ENCODE measurements at places on chromosomes 5 and 9.

GRCh38 chr5:93721071-93721470 is 20.3 kb downstream of the POU5F2 start:
- DNase-seq: no peak

- DNase-seq: no peak
These were observed 25.0 kb upstream of the PALM2AKAP2 start for GRCh38 chr9:109755040-109755439.

DNA sequence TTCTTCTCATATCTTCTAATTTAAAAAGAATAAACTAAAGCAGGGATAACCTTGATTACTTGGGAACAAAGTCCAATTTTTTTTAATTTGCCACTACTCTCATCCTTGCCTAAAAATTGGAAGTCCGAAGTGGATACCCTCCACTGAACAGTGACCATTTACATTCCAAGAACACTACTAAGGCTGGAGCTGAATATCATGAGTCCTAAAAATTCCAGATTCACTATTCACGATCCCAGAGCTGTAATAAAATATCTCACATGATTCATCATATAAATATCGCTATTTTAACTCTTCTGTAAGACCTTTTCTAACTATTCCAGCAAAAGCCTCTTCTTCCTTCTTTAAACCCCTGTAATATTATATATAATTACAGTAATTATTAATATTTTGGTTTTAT is 57.4 kb downstream of the ATPSCKMT start:
- no peak for DNase-seq

GRCh38 chr9:137820161-137820855 is 57.3 kb upstream of the CACNA1B start:
- DNase-seq: no peak

GRCh38 chr9:72807765-72808445 is 144.9 kb downstream of the ALDH1A1 start:
- no peak for DNase-seq

DNA sequence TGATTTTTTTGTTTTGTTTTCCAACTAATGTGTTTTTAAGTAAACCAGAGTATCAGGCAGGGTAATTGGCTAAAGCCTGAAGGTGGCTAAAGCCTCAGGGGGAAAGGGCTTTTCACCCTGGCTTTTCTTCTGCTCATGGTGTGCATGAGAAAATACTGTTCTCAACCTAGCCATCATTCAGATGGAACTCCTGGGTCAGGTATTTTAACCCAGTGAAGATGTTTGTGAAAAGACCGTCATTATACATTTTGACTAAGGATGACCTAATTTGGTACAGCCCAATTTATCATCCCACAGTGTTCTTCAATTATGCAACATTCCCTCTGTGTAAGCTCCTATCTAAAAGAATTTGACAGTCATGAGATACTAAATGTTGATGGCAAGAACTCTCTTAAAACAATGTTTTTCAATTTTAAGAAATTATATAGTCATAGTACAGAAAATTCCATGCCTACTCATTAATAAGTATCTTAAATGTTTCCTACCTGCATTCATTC is 209.5 kb upstream of the TARS1 start:
- DNase-seq: no peak

GRCh38 chr5:54445691-54446378 is 9.7 kb upstream of the HSPB3 start:
- DNase-seq: no peak

- DNase-seq: no peak
These were observed 263.1 kb upstream of the RGMB start for GRCh38 chr5:98510143-98510985.

GRCh38 chr5:80540691-80541090 is 29.4 kb downstream of the ANKRD34B start:
- no peak for DNase-seq

- DNase-seq: no peak
These were observed 210.6 kb downstream of the MAPKAP1 start for GRCh38 chr9:125496313-125496834.

GRCh38 chr5:74232276-74232675 is 408.3 kb downstream of the ENC1 start:
- no peak for DNase-seq

DNA sequence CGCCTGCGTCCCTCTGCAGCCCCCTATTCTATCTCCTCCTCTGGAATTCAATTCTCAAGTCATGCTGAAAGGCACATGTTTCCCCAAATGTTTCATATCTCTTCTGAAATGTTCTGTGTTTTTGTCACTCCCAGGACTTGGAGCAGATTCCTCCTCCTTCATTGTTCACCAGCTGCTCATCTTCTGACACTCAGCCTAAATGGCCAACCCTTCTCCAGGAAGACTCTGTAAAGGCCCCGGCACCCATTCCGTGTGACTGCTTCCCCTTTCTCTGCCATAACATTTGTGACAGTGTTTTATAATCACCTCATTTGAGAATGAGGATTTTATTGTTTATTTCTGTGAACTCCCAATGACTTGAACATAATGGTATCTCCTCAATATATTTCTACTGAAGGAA is 170.8 kb upstream of the ADAMTS16 start:
- no peak for DNase-seq

GRCh38 chr5:148085977-148086705 is 22.4 kb downstream of the SPINK5 start:
- DNase-seq: no peak

DNA sequence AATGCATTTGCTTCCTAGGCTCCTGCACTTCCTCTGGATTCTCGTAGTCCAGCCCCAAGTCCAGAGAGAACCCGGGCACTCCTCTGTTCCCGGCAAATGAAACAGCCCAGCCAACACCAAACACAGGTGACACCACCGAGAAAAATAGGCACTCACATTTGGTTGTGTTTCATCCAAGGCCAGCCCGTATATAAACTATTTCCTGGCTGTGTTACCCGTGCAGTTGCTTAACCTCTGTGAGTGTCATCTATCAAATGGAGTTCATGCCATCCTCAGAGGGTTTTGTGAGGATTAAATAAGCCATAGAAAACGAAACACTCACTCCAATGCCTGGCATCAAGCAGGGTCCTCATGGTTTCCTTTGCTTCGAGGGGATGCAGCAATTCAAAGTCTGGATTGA is 115.2 kb downstream of the BOD1 start:
- no peak for DNase-seq

GRCh38 chr9:33381231-33381791 is 21.1 kb downstream of the AQP7 start:
- DNase-seq: no peak

Data from CD4-positive, alpha-beta T cell treated with Interleukin-15 for 1 hour (primary cell).